ENCODE measurements at places on chromosomes 16 and 17.
A peak's percentile ranks its signal among the peaks of the same experiment; 100 is the strongest.

DNA sequence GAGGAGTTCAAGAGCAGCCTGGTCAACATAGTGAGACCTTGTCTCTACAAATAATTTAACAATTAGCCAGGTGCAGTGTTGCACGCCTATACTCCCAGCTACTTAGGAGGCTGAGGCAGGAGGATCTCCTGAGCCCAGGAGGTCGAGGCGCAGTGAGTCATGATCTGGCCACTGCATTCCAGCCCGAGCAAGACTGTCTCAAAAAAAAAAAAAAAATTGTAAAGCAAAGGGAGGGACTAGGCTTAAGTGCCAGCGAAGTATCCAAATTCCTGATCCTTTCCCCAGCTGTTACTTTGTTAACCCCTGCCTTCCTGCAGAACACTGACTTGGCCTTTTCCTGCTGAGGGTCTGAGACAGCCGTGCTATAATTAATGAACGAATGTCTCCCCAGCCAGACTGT, 2.7 kb downstream of the GDPD3 start:
- ATAC-seq = no peak

DNA sequence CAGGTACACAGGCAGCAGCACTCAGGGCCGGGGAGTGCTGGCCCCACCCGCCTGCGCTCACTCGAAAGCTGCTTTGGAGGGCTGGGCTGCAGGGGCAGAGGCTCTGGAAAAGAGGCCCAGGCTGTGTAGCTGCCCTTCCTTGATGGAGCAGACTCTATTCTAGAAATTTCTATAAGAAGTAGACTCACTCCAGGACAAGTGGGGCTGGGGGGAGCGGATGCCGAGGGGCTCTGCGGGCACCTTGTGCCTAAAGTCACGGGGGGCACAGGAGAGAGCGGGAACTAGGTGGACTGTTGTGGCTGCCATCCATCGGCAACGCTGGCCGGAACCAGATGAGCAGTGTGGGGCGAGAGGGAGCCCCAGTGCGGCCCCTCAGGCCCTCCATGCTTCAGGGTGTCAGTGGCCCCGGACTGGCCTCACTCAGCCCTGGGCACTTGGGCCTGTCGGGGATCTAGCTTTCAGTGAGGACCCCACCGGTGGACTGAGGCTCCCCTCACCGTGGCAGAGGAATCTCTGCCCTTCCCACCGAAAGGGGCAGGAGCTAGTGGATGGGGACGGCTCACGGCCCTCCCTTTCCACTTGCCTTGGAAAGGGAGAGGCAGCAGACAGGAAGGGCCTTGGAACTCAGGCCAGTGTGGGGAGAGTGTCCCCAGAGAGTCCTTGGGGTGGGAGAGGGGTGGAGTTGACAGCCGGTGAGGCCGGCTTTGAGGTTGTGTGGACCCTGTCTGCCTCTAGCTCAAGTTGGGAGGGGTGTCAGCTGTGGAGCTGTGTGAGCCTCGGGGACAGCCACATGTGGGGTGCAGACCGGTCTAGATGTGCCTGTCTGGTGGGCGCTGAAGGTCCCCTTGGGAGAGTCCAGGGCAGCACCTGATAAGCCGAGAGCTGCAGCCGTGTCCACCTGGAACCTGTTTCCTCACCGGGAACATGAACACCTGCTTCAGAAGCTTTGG, 16.6 kb downstream of the ENDOV start:
- ATAC-seq = no peak

- ATAC-seq = no peak
Observed at GRCh38 chr16:25636662-25637061, 55.1 kb upstream of the HS3ST4 start.

DNA sequence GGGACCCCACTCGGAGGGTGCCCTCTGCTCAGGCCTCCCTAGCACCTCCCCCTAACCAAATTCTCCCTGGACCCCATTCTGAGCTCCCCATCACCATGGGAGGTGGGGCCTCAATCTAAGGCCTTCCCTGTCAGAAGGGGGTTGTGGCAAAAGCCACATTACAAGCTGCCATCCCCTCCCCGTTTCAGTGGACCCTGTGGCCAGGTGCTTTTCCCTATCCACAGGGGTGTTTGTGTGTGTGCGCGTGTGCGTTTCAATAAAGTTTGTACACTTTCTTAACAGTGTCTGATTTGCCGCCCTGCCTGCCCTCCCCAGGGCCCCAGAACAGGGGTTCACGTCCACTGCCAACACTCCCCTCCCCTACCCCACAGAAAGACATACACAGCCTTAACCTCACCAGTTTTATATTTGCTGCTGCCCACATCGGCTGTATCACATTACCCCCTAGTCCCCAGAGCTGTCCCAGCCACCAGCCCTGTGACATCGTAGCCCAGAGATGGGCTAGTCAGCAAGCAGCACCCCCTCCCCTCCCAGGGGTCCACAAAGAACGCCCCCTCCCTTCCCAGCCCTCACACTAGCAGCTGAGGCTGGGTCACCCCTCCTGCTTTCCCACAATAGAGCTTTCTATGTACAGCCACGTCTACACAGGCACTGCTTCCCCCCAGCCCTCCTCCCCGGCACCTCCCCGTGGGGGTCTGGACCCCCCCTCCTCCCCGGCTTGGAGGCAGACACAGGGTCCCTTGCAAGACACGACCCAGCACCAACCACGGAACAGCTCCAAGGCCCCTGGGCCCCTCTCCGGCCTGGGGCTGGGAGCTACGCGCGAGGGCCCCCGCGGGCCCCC, 7.9 kb downstream of the GRN start:
- ATAC-seq = no peak

DNA sequence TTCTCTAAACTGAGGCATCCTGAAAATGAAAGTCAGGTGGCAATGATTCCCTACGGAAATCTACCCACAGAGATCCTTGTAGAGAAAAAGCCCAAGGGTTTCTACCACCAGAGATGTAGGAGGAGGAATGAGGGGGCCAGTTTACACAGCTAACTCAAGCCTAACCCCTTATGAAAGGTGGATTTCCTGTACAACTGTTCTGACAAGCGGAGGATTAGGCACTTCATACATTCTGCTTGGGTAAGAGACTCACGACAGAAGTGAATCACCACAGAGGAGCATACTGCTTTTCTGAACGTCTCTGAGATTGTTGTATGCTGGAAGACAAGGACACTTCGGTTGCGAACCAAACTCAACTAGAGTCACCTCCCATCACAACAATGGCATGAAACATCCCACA, 72.7 kb downstream of the SMG6 start:
- ATAC-seq = peak; percentile 20

DNA sequence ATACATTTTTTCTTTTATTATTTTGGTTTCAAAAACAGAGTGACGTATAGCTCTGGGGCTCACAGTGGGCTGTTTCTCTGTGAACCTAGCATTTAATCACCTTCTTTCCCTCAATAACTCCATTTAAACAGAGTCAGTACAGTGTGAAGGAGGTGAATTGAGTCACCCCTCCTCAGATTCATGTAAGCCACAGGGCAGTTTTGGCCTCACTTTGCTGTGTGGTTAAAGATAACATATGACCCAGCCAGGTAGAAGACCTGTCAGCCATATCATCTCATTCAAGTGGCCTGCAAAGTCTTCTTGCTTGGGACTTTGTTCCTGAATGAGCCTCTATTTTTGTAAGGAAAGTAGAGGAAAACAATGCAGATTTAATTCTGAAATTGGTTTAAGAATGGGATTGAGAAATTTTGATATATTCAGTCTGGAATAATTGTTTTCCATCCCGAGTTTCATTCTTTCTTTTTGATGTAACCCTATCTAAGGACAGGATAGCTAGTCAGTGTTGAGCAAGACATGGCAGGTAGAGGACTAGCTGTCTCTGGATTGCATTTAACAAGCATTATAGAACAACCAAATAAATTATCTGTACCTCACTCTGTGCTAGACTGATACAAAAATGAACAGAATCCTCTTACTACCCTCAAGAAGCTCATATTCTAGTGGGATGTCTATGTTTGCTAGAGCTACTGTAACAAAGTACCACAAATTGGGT, 13.1 kb downstream of the MAP2K6 start:
- no peak for ATAC-seq

DNA sequence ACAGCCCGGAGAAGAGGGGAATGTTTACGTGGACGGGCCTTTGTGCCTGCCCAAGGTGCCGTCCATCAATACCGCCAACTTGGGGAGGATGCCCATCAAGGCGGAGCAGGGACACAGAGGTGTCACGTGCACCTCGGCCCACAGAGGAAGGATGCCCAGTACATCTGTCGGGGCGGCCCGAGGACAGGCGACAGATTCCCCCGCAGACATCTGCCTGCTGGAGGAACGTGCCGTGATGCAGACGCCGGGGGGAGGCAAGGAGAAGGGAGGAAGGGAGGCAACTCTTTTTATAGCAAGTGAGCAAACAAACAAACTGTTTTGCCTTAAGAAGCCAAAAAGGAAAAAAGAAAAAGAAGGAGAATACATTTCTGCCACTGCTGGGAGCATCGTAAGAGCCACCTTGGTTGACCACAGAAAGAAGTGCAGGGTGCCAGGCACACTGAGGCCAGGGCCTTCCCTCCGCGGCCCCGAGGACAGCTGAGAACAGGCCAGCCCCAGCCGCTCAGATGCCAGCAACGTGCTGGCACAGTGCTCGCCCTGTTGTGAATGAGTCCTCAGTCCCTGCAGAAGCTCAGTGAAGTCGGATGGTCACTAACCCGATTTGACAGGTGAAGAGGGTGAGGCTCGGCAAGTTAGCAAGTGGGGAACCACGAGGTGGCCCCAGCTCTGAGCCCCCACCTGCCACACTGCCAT, 146.4 kb downstream of the RBFOX3 start:
- no peak for ATAC-seq

DNA sequence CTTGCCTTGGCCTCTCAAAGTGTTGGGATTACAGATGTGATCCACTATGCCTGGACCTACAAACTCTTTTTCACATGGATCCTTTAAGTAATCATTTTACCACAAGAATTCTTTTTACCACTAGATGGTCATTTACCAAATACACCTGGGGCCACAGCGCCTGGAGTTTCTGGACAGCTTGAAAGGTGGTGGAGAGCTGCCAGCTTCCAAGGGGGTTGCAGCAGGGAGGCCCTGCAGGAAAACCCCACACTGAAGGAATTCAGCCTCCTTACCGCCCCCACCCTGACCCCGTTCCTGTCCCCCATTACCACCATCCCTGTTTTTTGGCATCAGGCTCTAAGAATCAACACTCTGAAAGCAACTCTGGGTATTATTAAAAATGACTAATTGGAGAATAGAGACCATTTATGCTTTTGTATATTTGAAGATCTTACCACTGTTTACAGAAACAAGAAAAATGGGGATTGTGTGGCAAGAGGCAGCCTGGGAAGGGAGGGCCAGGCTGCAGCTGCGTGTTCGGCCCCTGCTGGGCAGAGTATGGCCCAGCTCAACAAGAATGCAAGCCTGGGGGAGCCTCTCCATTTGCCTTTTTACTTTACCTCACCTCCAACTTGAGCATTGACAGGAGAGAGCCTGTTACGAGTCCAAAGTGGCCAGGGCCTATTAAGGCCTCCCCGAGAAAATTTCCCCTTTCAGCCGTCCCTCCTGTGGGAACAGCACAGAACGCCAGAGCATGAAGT, 209.9 kb downstream of the ZFHX3 start:
- ATAC-seq = no peak

DNA sequence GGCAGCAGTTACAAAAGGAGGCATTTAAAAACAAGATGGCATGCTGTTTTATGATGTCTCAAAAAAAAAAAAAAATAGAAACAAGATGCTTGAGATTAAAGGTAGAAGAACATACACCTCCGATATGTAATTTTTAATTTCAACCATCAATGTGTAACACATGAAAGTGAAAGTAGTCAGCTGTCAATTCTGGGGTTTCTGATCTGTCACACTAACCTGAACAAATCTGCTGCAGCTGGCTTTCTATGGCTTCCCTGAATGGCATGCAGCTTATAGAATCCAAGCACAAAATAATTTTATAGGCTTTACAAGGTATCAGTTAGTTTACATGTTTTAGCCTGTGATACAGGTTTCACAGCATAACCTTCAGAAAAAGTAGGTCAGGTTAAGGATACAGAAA, 13.5 kb downstream of the GLYR1 start:
- ATAC-seq = peak; percentile 69

DNA sequence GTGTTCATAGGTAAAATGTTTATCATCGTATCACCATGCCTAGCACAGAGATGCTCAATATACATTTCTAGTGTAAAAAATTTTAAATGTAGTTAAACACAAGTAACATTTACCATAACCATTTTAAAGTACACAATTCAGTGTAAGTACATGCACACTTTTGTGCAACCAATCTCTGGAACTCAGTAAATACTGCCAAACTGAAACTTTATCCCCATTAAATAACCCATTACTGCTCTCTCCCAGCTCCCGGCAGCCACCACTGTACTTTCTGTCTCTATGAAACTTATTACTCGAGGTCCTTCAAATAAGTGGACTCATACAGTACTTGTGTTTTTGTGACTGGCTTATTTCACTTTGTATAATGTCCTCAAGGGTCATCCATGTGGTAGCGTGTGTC, 29.0 kb downstream of the RMI2 start:
- no peak for ATAC-seq

- no peak for ATAC-seq
Observed at GRCh38 chr16:57632568-57632967, 4.1 kb downstream of the ADGRG1 start.

GRCh38 chr17:55959756-55960155, 193.5 kb upstream of the ANKFN1 start:
- no peak for ATAC-seq

- ATAC-seq = no peak
Observed at GRCh38 chr16:89779909-89780305, 36.5 kb downstream of the FANCA start.

GRCh38 chr16:84545114-84545737, 40.8 kb upstream of the MEAK7 start:
- no peak for ATAC-seq

DNA sequence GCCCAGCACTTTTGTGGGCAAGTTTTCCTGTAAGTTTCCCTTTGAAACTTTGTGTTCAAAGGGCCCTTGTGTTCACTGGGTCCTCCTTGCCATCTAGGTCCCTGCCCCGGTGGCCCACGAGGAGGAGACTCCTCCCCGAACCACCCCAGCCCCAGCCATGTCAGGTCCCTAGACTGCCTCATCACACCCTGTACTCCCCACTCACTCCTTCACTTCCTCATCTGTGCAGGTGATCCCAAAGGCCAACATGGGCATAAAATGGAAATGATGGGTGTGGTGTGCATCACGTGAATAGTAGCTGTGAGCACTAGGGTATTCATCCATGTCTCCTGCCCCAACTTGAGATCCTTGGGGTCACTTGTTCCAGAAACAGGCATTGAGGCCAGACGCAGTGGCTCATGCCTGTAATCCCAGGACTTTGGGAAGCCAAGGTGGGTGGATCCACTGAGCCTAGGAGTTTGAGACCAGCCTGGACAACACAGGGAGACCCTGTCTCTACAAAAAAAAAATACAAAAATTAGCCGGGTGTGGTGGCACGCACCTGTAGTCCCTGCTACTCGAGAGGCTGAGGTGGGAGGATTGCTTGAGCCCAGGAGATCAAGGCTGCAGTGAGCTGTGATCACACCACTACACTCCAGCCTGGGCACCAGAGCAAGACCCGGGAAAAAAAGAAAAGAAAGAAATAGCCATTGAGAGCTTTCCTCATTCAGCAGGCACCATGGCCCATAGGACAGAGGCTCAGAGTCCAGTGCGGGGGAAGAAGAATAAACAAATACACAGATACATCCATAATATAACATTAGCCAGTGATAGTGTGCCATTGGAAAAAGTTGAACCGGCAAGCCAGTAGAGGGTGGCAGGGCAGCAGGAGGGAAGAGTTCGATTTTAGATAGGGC, 74.5 kb downstream of the KATNIP start:
- no peak for ATAC-seq

GRCh38 chr16:35552763-35553162, 2093.4 kb downstream of the TP53TG3F start:
- ATAC-seq = no peak
